ELR (cell line): ENCODE measurements at places on chromosomes 4 and X.

GRCh38 chrX:100946299-100946927 is 17.7 kb upstream of the XKRX start:
- DNase-seq: no peak

DNA sequence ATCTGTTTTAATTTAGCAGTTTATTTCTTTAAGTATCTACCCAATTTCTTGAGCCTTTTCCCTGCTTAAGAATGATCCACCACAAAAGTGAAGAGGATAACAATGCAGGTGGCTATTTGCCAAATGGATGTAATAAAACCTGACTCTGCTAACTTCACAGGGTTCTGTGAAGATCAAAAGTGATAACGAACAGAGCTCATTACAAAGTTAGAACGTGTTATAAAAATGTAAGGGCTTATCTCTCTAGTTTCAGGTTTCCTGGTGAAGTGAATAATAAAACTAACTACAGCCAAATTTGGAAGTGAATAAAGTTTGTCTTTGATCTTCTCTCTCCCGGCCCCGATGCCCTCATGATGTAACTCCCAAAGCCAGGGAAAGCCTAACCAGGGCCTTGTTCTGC is 497.9 kb downstream of the SMARCA1 start:
- DNase-seq: no peak

- DNase-seq: no peak
Measured at GRCh38 chr4:7744142-7744804, 195.4 kb downstream of the AFAP1 start.

DNA sequence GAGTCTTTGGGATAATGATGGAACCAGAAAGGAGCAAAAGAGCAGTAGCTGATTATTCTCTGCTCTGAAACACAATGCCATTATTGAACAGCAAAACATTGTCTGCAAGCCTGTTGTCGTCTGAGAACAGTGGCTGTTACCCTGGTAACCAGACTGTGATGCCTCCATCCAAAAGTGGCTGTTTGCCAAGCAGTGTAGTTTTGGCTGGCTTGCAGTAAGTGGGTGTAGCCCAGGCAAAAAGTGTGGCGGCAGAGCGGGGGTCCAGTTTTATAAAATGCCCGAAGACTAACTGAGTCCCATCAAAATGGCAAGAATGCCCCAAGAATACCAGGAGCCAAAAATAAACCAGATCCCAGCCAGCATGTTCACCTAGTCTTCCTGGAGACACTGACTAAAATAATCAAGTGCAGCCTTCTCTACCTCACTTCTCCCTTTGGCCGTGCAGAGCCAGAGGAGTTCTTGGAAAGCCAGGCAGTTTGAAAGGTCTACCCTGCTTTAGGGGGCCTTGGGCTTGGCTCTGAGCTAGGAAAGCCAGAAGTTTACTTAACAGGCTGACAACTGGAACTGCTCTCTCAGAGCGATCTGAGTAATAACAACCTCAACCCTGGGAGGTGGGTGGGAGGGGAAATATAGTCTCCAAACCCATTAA is 2.6 kb downstream of the PLP1 start:
- no peak for DNase-seq

DNA sequence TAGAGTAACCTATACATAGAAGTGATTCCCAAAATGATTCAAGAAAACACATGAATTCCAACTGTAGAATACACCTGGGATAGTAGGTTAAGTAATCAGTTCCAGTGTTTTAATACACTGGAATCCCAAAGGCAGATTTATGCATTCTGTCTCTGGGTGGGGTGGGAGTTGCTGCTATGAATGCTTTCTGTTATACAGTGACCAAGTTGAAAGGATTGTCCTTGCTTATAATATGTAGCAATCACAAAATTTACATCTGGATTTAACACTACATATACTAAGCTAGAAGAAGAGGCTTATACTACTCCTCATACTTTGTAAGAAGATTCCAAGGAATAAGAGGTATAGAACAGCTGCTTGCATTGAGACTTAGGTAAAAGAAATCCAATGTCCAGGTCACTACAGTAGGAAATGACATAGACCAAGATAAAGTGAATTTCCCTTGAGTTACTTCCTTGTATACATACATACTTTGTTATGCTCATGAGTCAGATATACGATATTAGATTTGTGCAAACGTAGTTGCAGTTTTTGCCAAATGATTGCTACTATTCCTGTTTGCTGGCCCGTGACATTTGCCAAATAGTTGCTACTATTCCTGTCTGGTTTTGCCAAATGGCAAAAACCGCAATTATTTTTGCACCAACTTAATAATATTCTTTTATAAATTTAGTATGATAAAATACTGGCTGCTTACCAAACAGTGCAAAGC is 210.5 kb upstream of the DIAPH2 start:
- peak; percentile 24 for DNase-seq

GRCh38 chr4:97493815-97494518 is 649.3 kb downstream of the STPG2 start:
- DNase-seq: no peak

DNA sequence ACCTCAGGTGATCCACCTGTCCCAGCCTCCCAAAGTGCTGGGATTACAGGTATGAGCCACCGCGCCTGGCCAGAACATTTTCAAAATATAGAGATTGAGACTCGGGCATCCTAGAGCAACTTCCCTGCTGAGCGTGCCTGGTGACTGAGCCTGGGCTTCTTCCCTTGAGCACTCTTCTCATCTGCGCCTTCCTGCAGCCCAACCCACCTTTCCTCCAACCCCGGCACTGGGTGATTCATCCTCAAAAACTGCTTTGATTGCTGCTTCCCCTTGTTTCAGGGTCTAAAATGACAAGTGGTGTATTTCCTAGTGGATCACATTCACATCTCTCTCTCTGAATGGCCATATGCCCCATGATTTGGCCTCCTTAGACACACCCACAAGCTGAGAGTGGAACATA is 37.8 kb downstream of the PHKA2 start:
- peak; percentile 3 for DNase-seq

DNA sequence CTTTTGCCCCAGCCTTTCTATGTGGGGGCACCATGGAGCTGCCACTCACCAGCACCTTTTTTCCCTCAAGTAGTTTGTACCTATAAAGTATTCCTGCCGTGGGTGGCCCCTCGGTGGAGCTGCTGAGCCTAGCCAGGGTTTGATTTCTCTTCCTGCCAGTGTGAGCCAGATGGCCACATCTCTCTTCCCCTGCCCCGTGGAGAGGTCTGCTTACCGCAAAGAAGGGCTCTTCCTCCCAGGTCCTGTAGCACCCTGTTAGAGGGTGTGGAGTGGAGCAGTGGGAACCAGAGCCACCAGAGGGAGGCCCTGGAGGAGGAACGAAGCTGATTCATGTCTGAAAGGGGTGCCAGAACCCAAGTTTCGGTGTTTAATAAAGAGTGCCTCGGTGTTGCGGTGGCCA is 95.4 kb downstream of the PTTG2 start:
- DNase-seq: no peak

DNA sequence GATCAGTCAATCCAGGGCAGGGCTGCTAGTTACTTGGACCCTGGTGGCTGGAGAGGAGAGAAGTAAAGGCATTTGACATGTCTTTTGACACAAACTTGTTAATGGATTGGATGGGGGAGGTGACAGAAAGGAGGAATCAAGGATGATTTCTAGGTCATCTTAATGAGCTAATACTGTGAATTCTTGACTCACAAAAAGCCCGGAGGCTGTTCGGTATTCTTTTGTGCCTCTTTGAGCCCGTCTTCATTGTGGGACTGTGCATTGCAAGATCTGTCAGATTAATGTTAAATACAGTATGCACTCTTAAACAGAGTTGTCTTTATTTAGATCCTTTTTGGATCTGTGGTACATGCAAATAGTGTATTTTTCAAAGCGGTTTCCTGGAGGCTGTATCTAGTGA is 25.1 kb downstream of the POLA1 start:
- no peak for DNase-seq

DNA sequence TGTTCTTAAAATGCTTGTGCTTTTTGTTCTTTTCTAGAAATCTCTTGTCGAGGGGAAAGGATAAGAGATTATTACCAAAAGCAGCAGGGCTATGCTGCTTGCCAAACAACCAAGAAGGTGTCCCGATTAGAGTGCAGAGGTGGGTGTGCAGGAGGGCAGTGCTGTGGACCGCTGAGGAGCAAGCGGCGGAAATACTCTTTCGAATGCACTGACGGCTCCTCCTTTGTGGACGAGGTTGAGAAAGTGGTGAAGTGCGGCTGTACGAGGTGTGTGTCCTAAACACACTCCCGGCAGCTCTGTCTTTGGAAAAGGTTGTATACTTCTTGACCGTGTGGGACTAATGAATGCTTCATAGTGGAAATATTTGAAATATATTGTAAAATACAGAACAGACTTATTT is 81.5 kb upstream of the PACRGL start:
- DNase-seq: no peak

DNA sequence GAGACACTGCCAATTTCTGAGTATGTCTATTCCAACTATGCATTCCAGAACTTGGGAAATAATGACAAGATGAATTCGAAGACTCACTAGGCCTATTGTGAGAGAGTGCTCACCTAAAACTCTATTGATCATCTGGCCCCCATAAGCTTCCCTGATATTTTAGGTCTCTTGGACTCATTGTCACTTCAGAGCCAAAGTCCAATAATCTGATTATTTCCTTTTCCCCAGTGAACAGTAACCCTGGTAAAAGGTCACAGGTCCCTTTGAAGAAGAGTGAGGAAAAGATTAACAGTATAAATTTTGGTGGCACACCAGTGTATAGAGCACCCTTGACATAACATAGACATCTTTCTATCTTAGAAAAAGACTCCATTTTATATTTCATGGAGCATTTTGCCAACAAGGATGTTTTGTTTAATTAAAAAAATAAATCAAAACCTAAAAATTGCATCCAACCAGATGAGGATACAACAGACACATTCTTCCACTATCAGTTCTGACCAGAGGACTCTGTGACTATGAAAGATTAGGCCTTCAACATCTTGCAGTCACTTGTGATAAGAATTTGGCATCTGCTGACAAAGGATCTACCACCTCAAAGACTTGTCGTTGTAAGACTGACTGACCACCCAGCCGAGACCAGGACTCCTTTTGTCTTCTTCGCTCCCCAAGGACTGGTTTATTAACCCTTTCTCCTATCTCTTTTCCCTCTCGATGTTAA is 191.9 kb downstream of the MAB21L2 start:
- no peak for DNase-seq

- no peak for DNase-seq
Measured at GRCh38 chr4:122606364-122607043, 14.4 kb downstream of the IL21 start.

DNA sequence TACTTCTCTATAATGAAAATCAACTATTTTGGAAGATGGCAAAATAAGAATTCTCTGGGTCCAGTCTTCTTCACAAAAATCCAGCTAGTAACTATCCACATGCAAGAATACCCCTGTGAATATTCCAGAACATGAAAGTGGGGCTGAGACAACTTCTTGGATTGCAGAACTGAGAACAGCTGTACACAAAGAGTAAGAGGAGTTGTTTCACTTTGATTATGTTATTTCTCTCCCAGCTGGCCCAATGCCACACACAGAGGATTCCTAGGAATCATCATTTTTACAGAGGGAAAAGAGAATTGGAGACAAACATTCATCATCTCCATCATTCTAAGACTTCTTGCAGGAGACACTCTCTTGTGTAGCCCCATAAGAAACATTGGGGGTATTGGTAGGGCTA is 782.2 kb upstream of the LCORL start:
- no peak for DNase-seq

GRCh38 chrX:30971774-30972603 is 82.9 kb upstream of the TAB3 start:
- peak; percentile 45 for DNase-seq

DNA sequence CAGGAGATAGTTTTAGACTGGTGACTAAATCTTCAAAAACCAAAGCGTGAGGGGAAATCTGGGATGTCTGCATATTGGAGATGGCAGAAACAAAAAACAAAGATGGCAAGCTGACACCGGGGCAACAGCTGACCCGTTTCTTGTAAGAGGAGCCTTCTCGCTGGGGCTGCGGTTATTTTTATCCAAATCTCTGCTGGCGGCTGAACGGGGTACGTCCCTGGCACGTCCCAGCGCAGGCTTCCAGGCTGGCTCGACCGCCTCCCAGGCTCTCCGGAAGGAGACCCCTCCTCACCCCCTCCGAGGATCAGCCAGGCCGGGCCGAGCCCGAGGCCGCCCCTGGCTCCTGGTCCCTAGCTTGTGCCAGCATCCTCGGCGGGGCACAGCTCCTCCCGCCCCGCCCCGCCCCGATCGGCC is 403 bp downstream of the SGCB start:
- peak; percentile 41 for DNase-seq

- no peak for DNase-seq
Measured at GRCh38 chrX:19168609-19169008, 46.3 kb upstream of the ADGRG2 start.

GRCh38 chr4:98903963-98904362 is 25.0 kb downstream of the EIF4E start:
- DNase-seq: no peak

DNA sequence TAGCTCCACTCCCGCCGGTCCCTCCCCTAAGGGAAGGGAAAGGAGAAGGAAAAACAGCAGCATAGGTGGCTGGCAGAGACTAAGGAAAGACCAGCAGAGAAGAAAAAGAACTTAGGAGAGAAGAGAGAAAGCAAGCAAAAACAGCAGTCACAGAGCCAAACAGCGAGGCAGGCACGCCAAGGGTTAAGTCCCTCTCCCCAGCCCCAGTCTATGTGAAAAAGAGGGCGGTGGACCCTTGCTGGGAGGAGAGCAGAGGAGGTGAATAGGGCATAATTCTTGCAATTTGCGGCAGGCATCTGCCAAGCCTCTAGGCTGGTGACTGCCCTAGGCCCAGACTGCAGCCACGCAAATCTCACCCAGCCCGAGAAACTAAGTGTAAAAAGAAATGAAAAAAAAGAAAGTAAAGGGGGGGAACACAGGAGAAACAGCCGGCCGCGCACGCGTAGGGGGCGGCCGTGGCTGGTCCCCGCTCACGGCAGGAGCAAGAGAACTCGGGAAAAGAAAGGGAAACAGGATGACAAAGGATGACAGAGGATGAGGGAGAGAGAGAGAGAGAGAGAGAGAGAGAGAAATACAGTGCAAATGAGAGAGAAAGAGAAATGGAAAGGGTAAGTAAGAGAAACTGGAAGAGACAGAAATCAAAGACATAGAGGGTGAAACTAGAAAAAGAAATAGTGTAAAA is 48.6 kb downstream of the MAGEA9 start:
- peak; percentile 42 for DNase-seq

DNA sequence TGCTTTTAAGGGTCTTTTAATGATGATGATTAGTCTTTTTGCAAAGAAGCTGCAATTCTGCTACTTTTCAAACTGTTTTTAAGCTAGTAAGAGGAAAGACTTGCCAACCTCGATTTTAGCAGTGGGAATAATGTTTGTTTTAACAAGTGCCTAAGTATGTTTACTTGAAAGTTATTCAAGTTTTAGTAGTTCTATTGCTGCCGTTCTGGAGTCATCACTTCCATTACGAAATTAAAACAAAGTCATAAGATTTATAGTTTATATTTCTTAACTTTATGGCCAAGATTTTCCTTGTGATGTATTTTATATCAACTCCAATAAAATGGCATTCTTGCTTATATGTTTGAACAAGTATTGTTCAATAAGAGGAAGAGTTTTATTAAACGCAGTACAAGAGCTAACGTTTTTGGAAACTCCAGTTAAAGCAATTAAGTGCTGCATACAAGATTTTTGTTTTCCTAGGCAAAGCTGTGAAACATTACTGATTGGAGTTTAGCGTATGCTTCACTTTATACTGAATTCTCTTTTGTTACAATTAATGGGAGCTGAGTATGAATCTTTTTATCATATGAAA is 211.3 kb downstream of the TENM3 start:
- DNase-seq: no peak
